ENCODE measurements at places on chromosomes 4 and X.

DNA sequence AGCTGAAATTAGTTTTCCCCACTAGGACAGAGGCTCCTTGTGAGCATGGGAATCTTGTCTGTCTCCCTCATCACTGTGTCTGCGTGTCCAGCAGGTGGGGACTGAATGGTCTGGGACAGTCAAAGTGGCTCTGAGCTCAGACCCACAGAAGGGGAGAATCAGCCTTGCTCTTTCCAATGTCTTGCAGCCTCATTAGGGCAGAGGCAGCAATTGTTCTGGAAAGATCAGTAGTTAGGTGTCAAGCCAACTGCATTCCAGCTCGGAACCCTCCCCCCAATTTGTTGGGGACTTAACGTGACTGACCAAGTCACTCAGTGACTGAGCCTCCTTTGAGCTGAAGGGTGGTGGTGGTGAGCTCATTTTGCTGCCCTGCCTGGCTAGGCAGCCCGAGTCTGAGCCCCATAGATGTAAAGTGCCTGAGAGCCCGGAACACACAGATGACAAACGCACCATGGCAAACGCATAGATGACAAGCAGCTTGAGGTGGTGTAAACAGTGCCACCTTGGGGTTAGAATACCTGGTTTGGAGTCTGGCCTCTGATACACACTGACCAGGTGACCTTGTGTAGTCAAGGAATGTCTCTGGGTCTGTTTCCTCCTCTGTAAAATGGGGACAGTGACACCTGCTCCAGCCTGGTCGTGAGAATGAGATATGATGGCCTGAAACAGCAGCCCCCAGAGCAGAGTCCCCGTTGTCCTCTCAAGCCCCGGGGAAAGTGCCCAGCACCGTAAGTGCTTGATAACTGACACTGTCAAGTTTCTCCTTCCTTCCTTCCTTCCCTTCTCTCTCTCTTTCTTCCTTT is 2.7 kb upstream of the SORCS2 start:
- no peak for DNase-seq

- no peak for DNase-seq
These were observed 12.5 kb upstream of the KLF8 start for GRCh38 chrX:56219700-56220099.

GRCh38 chr4:5277079-5277478 is 225.8 kb downstream of the STK32B start:
- DNase-seq = peak; percentile 9

DNA sequence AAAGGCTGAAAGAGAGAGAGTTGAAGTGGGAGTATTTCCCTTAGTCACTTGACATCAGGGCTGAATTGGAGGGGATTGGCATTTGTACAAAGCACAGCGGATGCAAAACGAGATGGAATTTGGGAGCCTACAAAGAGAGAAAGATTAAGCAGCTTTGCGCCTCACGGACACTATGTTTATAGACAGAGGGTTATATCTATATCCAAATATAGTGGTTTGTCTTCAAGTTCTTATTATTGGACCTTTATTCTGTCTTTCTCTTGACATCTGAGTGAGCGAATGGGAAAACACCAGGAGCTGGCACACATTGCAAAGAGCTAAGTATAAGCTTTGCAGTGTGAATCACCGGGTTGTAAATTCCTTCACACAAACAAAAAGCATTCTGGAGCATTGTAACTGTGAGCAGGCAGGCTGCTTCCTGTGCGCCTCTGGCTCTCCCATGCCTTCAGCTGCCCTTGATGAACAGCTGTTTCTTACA is 500.2 kb downstream of the STIM2 start:
- DNase-seq = no peak

Measured in NCI-H1417 treated with DMSO at 0.1 percent for 48 hours (cell line).